ENCODE measurements at places on chromosomes 12 and 14.

- no peak for DNase-seq
Measured at GRCh38 chr14:34665785-34666435, 36.0 kb upstream of the SNX6 start.

DNA sequence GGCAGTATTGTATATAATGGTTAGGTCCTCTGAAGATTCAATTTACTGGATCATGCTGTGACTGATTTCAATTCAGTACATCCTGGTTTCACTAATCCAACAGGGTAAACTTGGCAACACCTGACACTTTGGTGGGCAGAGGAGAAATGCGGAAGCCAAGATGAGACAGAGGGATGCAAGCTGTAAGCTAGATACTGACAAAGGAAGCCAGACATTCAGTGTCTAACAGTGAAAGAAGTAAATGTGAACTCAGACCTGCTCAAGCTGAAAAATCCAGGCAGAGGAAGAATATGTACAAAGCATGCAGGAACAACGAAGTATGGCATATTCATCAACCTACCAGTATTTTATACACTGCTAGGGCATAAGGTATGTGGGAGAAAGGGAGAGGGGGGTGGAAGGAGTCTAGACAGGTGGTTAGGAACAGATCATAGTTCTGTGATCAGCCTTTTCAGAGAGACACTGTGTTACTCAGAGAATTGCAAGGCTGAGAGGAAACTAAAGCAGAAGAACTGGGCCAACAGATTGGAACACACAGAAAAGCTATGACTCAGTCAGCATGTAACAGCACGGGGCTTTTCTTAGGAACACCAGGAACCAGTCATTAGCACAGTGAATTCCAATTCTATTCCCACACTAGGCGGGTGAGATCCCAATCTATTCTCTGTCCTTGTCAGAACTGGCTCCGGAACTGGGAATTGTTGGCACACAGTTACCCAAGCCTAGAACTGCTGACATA is 40.3 kb downstream of the NELL2 start:
- no peak for DNase-seq

DNA sequence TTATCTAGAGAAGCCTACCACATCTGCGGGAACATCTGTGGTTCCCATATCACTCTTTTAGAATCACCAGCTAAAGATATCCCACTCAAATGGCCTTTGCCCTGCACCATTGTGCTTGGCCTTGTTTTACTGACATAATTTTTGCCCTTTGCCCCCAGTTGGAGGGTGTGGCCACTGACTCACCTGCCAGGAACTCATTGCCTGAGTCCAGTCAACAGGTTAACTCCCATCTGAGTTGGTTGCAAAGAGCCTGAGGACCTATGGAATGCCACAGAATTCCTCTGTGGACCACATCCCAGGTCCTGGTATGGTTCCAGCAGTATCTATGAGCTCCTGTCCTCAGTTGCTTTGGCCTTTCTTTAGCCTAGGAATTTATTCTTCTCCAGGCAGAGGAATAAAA is 55.7 kb upstream of the PTGR2 start:
- DNase-seq, result no peak

- DNase-seq, result no peak
Measured at GRCh38 chr14:96578619-96579018, 76.4 kb downstream of the PAPOLA start.

- DNase-seq, result no peak
Measured at GRCh38 chr12:19915392-19916195, 452.7 kb upstream of the PDE3A start.

- DNase-seq, result no peak
Measured at GRCh38 chr14:68027276-68027675, 207.7 kb downstream of the RAD51B start.

DNA sequence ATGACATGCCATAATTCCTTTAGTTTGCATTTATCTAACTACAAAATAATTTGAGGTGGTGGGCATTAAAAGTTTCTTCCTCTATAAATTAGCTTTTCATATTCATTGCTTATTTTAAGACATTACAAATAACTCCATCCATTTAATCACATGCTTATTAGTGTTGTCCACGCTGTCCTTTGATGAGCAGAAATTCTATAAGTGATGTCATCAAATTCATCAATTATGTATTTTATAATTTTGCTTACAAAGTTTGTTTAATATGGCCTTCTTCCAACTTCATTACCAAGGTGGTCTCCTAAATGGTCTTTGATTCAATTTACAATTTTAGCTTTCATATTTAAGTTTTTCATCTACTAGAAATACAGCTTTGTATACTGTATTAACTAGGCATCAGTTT is 173.5 kb downstream of the PRKD1 start:
- no peak for DNase-seq

- no peak for DNase-seq
Measured at GRCh38 chr14:77265561-77266335, 5.3 kb downstream of the NGB start.

DNA sequence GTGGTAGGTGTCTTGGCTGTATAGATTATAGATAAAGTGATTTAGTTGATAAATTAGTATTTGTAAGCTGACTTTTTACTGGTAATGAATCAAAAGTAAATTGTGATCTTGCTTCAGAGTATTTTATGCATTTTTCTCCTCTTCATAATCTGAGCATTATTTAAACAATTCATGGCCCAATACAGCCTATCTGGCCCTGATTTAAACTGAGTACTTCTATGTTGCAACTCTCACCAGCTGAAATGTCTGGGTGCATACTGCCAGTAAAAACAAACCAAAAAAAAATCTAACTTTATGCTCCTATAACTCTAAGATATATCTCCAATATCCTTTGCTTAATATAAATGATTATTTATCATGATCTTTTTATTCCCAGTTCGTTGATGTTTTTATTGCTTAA is 86.6 kb downstream of the MIA2 start:
- no peak for DNase-seq

DNA sequence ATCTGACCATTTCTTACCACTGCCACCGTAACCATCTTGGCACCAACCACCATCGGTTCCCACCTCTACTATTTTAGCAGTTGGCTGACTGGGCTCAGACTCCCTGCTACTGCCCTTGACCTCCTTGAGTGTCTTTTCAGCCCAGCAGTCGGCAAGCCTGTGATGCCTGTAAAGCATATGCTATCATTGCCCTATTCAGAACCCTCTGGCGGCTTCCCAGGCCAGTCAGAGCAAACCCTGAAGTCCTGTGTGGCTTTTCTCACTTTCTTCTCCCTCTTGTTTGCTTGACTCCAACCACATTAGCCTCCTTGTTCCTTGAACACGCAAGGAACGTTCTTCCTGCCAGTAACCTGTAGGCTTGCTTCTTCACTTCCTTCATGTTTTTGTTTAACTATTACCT is 6.2 kb downstream of the IRAK3 start:
- no peak for DNase-seq

GRCh38 chr14:102215576-102216250 is 76.0 kb downstream of the WDR20 start:
- DNase-seq, result no peak

DNA sequence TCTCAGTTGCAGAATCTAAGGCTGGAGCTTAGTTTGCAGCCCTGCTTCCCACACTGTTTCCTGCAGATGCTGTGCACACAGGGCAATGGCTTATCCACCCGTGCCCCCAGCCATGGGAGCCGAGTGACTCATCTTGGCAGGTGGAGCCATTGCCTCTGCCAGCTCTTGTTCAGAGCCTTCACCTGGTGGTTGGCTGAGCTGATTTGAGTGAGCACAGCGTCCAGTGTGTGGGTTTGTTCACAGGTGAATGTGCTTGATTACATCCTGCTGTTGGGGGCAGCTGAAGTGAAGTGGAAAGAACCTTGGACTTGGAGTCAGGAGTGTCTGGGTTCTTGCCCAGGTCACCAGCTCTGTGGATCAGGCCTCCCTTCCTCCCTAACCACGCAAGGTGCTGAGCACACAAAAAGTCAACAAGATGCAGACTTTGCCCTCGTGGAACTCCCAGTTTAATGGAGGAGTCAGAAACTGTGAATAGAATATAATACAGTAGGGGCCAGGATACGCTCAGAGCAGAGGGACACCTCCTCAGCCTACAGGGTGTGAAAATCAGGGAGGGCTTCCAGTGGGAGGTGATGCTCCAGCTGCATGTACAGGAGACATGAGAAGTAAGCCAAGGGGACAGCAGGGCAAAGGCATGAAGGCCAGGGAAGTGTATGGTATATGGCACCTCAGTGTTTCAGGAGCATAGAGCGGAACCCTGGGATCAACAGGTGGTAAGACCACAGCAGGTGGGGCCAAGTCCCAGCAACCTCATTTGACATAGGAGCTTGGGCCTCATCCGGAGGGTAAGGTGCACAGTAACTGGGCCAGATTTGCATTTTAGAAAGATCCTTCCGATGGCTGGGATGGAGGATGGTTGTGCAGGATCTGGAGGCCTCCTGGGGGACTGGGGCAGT is 22.8 kb downstream of the JDP2 start:
- no peak for DNase-seq

- DNase-seq, result no peak
Measured at GRCh38 chr14:33444136-33444535, 505.5 kb downstream of the NPAS3 start.

GRCh38 chr14:100544506-100545141 is 42.6 kb downstream of the BEGAIN start:
- DNase-seq, result no peak

- DNase-seq, result peak; percentile 40
Measured at GRCh38 chr14:35405304-35405996, 901 bp upstream of the NFKBIA start.

DNA sequence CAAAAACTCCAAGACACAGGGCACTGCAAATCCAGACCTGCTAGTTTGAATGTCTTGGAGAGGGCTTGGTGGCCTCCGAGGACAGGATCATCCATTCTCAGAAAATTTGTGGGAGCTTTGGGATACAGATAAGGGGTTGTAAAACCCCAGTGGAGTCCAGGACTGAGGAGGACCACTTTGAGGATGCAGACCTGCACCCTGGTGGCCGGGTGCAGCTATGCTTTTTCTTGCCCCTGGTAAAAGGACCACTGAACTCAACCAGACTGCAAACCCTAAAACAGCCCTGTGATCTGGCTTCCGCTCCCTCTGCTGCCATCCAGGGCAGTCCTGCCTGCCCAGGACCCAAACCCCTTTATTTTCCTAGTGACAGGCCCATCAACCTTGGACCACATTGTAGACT is 169.5 kb upstream of the DAAM1 start:
- no peak for DNase-seq

DNA sequence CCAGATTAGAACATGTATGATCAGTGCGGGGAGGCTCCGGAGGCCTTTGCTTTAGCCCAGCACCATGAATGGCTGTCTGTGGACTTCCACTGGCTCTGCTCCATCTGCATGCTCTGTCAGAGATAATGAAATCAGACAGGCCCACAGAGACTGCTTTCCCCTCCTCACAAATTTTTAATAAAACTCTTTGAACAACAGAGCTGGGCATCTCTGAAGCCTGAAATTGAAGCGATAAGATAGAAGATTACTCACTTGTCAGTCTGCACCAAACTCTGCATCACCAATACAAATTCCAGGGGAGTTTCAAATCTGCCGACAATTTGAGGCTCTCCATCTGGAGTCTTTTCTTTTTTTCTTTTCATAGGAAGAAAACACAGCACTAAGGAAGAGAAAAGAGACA is 110.0 kb downstream of the DYRK2 start:
- DNase-seq, result no peak

- no peak for DNase-seq
Measured at GRCh38 chr14:32453857-32454810, 125.0 kb downstream of the AKAP6 start.

- DNase-seq, result no peak
Measured at GRCh38 chr14:36950812-36951211, 221.6 kb downstream of the SLC25A21 start.

DNA sequence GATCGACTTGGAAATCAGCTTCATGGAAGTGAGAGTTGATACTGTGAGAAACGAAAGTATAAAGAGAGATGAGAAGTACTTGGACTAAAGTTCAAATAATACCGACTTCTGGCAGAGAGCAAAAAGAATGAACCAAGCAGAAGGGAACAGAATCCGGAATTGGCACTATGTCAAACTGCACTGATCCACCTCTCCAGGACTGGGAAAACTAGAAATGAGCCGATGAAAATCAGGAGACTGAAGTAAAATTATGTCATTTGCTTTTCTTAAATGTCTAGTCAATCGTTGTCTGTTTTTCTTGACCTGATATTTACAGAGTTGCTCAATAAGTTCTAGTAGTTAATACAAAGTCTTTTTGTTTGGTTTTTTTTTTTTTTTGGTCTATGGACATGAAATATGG is 163.0 kb upstream of the FOXG1 start:
- no peak for DNase-seq

DNA sequence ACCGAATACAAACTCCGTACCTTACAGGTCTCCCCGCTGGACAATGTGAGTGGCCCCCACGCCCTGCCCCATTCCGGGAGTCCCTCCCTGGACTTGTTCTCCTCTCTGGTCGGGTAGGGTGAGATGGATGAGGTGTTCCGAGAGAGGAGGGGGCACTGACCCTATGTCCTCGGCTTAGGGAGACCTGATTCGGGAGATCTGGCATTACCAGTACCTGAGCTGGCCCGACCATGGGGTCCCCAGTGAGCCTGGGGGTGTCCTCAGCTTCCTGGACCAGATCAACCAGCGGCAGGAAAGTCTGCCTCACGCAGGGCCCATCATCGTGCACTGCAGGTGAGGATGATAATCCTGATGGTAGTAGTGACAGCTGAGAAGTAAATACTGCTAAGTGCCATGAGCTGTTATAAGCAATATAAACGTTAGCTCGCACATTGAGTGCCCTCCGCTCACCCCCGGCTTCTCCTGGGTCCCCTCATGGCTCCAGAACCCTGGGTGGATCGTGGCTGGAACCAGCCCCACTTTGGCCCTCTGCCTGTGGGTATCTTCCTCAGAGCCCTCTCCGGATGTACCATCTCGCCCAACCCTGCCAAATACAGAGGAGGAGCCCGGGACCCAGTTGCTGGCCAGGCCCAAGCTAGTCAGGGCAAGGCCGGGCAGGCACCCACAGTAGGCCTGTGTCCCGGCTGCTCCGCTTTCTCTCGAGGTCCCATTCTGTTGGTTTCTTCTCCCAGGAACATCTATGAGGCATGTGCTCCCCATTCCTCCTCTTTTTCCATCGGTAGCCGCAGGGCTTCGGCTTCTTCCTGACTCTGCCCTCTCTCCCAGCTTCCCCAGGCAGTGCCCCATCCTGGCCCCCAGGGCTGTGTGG is 6.8 kb downstream of the PTPN6 start:
- DNase-seq, result peak; percentile 39

- no peak for DNase-seq
Measured at GRCh38 chr14:100526632-100527031, 60.6 kb downstream of the BEGAIN start.

DNA sequence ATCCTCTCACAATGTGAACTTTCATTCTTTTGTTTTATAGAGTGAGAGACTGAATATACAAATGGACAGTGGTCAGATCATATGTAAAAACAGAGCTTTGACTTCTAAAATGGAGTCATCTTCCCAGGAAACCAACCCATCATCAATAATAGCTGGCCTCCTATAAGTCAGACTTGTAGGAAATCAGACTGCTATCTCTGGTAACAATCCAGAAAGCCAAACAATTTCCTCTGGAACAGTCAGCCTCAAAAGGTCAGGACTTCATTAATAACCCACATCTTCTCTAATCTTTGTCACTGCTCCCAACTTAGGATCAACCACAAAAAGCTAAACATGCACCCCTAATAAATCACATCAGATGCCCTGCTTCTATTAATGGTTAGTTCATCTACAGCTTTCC is 227.9 kb upstream of the G2E3 start:
- DNase-seq, result no peak

GRCh38 chr12:104459368-104459909 is 2.7 kb downstream of the CHST11 start:
- DNase-seq, result peak; percentile 32

GRCh38 chr12:53710091-53710490 is 17.2 kb downstream of the CALCOCO1 start:
- no peak for DNase-seq

All from B cell (primary cell).